Suppressor macrophage treated with lipopolysaccharide for 1 hour (primary cell): ENCODE measurements at places on chromosomes 7 and 10.

GRCh38 chr7:54837168-54837567 lies 78.2 kb upstream of the SEC61G start:
- DNase-seq, result no peak

- DNase-seq, result no peak
These were observed 40.5 kb downstream of the PAPSS2 start for GRCh38 chr10:87700031-87700796.

DNA sequence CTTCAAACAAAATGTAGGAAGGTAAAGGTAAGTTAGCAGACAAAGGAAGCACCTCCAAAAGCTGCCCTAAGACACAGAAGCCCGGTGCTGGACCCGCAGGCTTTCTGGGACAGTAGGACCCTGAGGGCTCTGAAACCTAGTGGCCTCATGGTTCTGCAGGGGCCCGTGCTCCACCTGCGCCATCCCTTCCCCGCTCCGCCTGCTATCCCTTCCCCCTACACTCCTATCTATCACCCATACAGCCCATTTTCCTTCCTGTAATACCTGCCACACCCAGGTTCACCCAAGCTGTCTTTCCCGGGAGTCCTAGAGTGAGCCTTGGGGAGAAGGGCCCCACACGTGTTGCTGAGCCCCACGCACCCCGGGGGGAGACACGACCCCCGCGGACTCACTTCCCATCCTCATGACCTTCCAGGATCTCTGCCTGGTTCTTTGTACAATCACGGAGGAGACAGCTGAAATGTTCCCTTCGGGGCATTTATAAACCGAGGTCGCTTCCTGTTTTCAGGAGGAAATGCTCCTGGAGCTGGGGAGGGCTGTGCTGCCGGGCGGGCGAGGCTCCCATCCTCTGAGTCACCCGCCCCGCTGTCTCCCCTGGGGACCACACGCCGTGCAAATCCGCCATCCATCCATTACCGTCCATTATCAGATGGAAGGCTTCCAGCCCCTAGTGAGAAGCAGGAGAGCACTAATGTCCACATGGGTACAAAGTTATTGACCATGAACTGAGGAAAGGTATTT lies 251.7 kb upstream of the PITRM1 start:
- DNase-seq, result peak; percentile 79

DNA sequence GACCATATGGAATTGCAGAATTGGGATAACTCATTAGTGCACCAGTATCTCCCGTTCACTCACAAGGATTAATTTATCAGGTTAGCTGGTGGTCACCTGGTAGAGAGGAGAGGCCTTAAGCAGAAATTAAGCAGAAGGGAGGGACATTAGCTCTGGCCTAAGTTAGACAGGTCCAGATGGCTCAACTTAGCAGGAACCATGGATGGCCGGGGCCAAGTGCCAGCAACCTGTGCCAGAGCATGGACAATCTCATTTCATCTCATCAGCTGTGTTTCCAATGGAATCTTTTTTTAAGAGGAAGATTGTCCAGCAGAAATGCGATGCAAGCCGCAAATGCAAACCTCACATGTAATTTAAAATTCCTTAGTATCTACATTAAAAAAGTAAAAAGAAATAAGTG lies 82.2 kb downstream of the JCAD start:
- DNase-seq, result no peak
